Fibroblast of the conjunctiva (primary cell): ENCODE measurements at places on chromosomes 7 and 10.

- no peak for DNase-seq
These were observed 11.9 kb downstream of the STRA8 start for GRCh38 chr7:135245226-135246190.

- no peak for DNase-seq
These were observed 19.2 kb upstream of the R3HCC1L start for GRCh38 chr10:98115031-98115787.

DNA sequence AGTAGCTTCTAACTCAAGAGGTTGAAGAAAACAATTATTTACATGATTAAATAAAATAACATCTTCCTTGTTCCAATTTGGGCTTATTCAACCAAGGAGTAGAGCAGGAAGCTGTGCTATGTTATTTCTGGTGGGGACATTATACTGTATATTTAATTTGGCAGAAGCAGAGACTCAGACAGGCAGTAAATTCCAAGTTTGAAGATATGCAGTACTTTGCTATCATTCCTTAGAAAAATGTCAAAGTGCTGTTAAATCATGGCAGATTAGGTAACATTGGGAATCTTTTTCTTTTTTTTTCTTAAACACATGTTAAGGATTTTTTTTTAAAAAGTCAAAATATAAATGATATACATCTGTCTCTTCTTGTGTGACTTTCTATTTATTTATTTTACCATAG is 190.1 kb downstream of the SUGCT start:
- DNase-seq: no peak

DNA sequence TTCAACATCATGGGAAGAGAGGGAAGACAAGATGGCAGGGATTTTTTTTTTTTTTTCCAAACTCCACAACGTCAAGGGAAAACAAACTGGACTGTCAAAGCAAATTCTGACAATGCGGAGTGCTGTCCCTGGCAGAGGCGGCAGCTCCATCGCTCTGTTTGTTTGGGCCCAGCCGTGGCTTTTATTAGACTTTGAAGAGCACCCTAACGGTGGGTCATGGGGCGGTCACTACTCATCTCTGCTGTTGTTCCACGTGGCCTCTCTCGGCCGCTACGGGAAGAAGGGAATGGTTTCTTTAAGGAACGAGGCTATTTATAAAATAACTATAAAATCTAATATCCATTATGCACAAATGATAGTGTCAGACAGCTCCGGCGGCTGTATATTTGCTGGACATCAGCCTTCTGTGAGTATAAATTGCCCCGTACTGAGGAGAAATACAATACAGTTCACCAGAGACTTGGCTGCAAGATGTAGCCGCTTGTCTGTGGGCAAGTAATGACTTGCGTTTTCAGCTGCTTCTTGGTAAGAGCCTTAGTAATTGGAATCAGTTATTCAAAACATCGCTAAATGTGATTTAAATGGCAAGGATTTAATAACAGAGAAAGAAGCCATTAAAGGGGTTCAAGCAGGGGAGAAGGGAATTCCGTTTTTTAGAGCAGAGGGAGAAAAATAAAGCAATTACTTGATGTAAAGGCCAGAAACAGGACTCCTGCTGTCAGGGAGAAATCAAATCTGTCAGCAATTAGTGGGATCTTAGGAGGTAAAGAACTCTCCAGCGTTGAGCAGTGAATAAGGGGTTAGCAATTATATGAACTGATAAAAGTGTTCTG is 61.7 kb upstream of the RAB11FIP2 start:
- peak; percentile 10 for DNase-seq

DNA sequence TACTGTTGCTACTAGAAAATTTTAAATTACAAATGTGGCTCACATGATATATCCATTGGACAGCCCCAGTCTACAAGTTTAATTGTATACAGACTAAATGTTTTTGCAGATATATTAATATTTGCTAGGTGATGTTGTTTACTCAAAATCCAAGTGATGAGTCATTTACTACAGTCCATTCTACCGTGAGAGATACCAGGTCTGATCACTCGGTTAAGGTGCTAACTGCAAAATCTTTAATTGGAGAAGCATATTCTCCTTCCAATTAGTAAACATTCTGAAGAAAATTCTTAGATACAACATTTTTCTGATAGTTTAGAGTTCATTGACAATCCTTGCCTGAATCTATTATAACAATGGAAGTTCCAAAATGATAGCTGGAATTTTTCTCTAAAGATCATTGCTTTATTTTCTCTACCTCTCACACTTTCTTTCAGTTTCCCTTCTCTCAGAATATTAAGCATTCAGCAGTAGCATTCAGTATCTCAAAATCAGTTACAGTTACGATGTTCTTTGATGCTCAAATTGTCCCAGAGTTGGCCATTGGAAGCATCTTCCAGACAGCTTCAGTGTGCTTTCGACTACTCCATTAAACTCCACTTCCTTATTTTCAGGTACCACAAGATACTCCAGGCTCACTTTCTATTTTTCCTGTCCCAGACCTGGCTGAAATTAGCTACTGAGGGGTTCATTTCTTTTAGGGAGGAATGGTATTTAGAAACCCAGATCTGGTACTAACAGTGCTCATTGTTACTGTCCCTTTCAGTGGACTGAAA is 2.3 kb downstream of the ABCB1 start:
- no peak for DNase-seq

DNA sequence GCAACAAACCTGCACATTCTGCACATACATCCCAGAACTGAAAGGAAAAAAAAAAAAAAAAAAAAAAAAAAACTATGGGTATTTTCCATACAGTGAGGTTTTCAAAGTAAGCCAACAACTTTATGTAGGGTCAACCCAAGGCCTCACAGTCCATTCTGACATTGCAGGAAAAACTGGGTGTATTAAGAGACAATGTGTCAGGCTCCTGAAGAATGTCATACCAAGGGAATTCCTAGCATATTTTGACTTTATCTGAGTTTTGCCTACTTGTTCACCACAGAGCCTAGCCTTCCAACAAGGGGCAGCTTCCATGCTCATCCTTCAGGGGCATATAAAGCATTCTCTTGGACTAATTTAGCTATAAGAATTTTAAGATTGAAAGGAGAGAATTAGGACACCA is 368.9 kb downstream of the PLXDC2 start:
- DNase-seq: no peak

GRCh38 chr10:19576576-19576975 is 239.7 kb upstream of the PLXDC2 start:
- no peak for DNase-seq
